ENCODE measurements at places on chromosomes 1 and 21.

GRCh38 chr1:53075761-53076163 is 13.7 kb downstream of the PODN start:
- DNase-seq, result no peak

DNA sequence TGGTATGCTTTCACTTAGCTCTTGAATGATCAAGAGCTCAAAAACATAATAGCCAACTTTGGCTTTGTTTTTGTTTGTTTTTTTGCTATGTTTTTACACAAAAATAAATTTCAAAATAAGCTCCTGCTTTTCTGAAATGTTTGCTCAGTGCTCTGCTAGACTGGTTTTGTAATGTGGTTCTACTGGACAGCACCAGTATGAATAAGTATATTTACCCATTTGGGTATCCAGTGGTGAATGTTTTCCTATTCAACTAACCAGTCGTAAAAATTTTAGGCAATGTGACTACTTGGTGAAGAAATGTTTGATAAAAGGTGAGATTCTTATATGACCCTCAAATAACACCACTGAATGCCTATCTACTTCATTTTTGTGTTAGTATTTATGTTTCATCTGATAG is 308.6 kb downstream of the PTPRC start:
- DNase-seq, result no peak

DNA sequence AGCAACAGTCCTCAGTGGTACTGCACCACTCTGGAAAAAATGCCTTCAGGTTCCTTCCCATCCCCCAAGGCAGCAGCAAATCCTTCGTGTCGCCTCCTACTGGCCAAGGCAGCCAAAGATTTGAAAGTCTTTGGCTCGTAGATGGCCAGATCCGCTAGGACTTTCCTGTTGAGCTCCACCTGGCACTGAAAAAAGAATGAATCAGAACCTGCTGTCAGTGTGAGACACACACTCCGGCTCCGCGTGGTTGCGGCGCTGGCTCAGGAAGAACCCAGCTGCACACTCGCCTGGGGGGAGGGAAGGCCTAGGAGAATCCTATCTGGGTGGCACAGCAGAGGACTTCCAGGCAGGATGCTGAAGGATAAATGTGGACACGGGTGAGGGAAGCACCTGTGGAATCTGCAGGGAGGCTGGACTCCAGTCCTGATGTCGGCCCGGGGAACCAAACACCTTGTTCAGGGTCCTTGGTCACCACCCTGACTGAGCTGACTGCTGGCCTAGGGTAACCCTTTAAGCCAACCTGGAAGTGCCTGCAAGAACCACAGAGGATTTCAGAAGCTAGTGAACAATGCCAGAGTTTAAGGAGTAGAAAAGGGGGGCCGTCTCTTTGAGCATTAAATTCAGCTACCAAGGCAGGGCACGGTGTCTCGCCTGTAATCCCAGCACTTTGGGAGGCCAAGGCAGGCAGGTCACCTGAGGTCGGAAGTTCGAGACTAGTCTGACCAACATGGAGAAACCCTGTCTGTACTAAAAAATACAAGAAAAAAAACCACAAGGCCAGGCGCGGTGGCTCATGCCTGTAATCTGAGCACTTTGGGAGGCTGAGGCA is 3.2 kb upstream of the CCNL2 start:
- peak; percentile 41 for DNase-seq

DNA sequence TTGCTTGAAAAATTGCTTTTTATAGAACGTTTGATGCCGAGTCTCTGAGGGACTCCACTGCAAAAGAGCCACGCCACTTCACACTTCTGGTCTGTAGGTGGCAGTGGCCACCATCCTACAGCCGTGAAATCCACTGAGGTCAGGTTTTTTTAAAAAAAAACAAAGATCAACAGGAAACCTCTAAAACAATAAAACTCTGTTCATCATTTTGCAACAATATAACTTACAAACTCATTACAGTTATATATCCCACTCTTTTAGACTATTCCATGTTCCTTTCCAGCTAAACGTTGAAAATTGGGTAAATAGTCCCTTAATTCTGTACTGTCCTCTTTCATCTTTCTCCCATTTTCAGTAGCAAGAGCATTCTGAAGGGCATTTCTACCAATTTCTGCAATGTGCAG is 64.6 kb upstream of the FMN2 start:
- DNase-seq, result no peak

DNA sequence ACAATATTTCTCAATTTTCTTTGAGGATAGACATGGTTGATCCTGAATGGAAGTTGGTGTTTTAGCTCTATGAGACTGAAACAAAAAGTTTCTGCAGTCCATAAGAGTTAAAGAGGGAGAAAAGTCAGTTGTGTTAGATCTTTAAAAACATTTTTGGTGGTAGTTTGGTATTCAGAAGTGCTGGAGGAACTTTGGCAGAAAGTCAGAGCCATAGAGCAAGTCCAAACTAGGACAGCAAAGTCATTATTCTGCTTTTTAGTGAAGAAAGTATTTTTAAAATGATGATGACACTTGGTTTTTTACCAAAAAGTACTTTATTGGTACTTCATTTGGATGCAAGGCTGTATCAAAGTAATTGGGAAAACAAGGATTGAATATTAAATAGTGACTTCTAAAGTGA is 41.8 kb downstream of the FNBP1L start:
- DNase-seq, result no peak

DNA sequence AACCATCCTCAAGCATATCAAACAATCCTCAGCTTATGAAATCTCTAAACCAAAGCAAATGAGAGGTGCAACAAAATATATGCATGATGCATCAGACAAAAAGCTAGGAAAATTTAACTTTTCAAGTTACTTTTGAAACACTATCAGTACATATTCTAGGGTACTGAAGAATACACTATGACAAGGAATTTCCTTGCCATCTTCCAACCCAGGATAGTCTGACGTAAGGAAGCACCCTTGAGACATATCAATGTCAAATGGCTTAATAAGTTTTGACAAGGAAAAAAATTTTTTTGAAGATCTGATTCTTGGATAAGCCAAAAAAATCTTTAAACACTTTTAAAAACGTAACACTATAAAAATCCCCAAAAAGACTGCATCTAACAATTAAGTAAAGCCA is 64.9 kb downstream of the KIFAP3 start:
- DNase-seq, result no peak

GRCh38 chr1:40257313-40257687 is 736 bp upstream of the ZMPSTE24 start:
- no peak for DNase-seq

DNA sequence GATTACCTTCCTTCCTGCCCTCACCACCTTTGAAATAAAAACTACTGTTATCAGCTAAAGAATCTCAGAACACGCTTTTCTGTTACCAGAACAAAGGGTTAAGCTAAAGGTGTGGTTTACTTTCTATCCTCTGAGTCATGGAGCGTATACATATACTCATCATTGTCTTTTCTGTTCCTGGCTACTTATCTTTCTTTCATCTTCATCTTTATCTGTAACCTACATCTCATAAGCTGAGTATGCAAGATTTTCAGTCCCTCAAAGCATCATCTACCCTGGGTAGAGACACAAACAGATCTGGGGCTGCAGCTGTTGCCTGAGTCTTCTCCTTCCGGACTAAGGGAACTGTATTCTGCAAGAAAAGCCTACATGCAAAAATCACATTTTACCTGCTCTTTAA is 75.6 kb downstream of the LMO4 start:
- DNase-seq, result peak; percentile 37

DNA sequence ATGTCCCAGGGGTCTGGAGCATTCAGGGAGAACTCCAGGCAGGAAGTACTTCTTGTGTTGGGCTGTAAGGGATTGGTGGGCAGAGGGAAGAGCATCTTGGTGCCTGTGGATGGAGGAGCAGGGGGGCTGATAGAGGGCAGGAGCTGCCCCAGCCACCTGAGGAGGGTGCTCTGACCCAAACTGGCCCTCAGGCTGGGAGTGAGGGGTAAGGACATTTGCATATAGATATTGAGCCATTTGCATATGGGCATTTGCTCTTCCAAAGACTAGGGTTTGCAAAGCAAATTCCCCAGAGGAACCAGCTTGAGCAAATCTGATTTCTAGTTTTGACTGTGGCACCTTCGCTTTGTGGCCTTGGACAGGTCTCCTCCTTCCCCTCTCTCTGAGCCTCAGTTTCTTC is 18.2 kb downstream of the ZNF362 start:
- DNase-seq, result no peak

- DNase-seq, result no peak
Observed at GRCh38 chr1:116130356-116130755, 19.2 kb downstream of the MAB21L3 start.

- no peak for DNase-seq
Observed at GRCh38 chr1:41859686-41860085, 59.0 kb downstream of the HIVEP3 start.

DNA sequence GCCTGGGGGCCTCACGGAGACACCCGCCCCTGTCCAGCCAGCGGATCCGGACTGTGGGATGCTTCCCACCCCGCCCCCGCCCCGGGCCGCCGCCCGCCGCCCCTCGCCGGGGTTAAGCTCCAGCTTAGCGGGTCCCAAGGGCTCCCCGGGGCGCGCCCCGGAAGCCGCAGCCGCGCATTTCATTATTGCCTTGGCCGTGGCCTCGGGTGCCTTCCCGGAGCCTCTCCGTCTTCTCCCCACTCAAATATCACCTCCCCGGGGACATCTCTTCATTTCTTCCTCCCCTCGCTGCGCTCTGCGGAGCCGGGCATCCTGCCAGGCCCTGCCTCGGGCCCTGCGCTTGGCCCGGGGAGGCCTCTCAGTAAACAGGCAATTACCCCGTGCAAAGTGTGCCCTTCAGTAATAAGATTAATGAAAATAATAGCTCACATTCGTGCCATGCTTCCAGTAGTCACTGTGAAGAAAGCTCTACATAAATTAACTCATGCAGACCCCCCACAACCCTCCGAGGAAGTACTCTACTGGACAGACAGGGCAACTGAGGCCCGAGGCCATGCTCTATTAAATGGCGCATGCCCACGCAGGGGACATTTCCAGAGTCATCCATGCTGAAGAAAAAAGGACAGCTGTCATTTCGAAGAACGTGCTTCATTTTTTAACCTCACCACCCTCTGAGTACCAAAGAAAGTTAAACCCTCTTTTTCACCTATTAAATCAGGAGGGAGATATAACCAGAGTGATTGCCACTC is 49.9 kb upstream of the LAPTM5 start:
- DNase-seq, result no peak

- DNase-seq, result no peak
Observed at GRCh38 chr1:227797144-227797543, 18.3 kb upstream of the PRSS38 start.

DNA sequence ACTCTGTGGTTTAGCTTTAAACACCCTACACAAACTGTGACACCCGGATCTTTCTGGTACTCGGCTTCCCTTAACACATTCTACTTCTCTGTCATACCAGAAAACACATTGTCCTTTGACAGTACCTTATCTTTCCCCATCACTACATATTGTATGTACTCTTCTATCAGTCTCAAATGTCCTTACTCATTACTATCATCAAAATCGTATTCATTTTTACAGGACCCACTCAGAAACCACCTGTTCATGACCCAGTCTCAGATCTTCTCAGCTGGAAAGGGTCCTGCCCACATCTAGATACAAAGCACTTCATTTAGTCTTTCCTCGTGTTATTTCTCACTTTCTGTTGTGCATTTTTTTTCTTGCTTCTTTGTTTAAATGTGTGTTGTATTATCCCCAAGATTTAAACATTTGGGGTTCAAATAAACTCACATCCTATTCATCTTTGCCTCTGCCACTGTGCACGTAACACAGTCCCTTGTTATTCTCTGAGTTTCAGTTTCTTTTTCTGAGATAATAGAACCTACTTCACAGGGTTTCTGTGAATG is 27.7 kb downstream of the CD34 start:
- peak; percentile 43 for DNase-seq

GRCh38 chr1:228883535-228883934 is 148.3 kb downstream of the RHOU start:
- no peak for DNase-seq

- no peak for DNase-seq
Observed at GRCh38 chr1:114108751-114109255, 44.9 kb downstream of the SYT6 start.

- DNase-seq, result no peak
Observed at GRCh38 chr1:53495633-53496345, 36.6 kb downstream of the DMRTB1 start.

DNA sequence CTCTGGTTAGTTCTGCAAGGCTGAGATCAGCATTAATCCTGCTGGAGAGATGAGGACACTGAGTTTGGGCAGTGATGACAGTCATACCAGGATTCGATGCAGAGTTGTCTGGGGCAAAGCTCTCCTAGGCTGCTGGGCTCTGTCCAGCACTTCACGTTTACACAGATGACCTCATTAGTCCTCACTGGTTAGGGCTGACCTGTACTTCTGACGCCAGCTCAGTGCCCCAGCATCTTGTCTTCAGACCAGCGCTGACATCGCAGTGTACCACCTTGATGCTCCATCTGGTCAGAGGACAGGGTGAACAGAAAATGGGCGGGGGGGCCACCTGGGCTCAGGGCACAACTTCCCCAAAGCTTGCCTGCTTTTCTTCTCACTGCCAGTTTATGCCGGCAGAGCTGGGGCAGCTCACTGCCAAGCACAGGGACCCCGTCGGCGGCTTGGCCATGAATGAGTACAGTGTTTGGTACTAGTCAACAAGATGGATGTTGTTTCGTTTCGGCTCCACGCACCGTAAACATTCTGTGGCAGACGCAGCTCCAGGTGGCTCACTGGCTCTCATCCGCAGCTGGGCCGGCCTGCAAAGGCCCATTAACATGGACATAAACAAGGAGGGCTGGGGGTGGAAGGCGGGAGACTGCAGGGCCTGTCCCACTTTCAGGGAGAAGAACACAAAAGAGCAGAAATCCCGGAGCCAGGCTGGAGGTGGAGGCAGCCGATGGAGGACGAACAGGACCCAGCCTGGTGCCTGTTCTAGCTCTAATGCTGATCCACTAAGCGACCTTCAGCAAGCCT is 118.7 kb downstream of the GLIS1 start:
- no peak for DNase-seq

GRCh38 chr1:45010855-45011811 is at the start of gene HECTD3:
Gene HECTD3 (minus strand): TSS chr1:45011324. CDS start chr1:45011257, 67 bp downstream.
- peak; percentile 78 for DNase-seq

DNA sequence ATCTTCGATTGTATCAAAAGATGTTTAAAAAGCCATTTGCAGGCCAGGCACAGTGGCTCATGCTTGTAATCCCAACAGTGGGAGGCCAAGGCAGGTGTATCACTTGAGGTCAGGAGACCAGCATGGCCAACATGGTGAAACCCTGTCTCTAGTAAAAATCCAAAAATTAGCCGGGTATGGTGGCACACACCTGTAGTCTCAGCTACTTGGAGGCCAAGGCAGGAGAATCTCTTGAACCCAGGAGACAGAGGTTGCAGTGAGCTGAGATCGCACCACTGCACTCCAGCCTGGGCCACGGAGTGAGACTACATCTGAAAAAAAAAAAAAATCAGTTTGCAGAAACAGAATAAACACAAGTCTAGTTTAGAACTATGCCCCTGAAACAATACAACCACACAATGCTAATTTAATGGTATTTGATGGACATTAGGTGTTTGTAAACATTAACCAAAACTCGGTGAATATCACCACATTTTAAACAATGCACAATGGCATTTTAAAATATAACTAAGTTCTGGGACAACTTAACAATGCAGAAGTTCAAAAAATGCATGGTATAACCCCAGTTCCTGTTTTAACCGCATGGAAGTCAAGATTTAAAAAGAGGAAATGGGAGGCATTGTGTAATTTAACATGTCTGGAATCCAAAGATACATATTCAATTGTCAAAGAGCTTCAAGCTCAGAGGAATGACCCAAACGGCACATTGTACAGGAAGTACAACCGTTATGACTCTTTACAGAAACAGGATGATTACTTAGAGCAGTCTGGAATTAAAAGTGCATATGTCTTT is 7.1 kb upstream of the PTTG1IP start:
- peak; percentile 19 for DNase-seq

GRCh38 chr1:208654241-208654640 is 410.1 kb upstream of the PLXNA2 start:
- no peak for DNase-seq

- no peak for DNase-seq
Observed at GRCh38 chr1:29497395-29498125, 261.2 kb downstream of the PTPRU start.

Data from CD4-positive, alpha-beta T cell treated with Interleukin-10 for 1 hour (primary cell).